ENCODE measurements at places on chromosomes 7 and 10.
A peak's percentile ranks its signal among the peaks of the same experiment; 100 is the strongest.

GRCh38 chr10:516764-517163, 172.7 kb downstream of the DIP2C start:
- no peak for DNase-seq

- DNase-seq = no peak
These were observed 107.7 kb downstream of the ICA1 start for GRCh38 chr7:8154272-8154671.

DNA sequence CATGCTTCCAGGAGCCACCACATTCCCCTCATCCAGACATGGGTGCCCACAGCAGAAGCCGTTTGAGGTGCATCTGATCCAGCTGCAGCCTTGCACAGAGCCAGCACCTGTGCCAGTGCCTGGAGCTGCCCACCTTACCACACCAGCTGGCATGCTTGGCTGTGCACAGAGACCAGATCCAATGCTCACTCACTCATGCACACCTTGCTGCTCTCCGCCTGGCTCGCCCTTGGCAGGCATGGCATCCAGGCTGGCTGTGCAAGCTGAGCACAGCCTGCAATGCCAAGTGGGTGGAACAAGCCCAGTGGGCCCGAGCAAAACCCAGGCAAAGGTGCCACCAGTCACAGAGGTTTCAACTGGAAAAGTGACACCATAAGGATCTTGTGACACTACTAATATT, 66.9 kb upstream of the SEMA3A start:
- peak; percentile 39 for DNase-seq

GRCh38 chr10:48273741-48274140, 755 bp downstream of the FRMPD2 start:
- DNase-seq = no peak

GRCh38 chr7:15335390-15335789, 226.4 kb downstream of the AGMO start:
- DNase-seq = no peak

Measured in upper lobe of left lung (tissue), 6 donors.